ENCODE measurements at places on chromosomes 12 and 14.

DNA sequence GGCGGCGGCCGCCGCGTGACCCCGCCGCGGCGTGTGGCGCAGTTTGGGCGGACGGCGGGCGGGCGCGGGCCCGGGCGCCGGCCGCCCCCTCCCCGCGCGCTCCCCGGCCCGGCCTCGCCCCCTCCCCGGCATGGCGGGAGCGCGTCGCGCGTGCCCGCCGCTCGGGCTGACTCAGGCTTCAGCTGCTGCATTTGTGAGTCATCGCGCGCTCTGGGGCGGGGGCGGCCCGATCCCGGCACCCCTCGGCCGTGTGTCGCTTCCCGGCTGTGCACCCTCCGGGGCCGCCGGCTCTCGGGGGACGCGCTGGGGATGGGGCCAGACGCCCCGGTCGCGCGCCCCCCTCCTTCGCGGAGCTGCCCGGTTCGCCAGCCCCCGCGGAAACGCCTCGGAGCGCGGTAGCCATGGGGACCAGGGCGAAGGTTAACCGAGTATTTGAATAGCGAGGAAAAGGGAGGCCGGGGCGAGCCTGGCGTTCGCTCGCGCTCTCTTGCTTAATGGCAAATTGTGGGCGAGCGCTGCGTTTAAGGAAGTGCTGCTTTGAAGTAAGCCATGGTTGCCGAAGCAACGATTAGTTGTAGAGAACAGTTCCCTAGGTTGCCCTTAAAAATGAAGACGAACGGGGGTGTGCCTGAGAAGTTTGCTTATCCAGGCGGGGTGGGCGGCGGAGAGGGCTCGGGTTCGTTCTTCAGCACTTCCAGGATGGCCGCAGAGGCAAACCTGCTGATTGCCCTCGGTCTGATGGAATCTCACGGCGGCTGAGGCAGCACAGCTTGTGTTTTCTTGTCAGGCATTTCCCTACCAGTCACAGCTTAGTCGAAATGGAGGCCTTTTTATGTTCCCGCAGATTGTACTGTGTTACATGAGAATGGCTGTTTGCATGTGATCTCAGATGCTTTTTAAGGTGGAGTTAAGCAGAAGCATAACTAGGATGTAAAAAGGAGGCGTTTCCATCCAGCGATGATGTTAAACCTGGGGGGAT, 896 bp downstream of the EIF5 start:
- DNase-seq, result peak; percentile 28

GRCh38 chr14:103504991-103505565, 17.6 kb downstream of the CKB start:
- DNase-seq, result no peak

DNA sequence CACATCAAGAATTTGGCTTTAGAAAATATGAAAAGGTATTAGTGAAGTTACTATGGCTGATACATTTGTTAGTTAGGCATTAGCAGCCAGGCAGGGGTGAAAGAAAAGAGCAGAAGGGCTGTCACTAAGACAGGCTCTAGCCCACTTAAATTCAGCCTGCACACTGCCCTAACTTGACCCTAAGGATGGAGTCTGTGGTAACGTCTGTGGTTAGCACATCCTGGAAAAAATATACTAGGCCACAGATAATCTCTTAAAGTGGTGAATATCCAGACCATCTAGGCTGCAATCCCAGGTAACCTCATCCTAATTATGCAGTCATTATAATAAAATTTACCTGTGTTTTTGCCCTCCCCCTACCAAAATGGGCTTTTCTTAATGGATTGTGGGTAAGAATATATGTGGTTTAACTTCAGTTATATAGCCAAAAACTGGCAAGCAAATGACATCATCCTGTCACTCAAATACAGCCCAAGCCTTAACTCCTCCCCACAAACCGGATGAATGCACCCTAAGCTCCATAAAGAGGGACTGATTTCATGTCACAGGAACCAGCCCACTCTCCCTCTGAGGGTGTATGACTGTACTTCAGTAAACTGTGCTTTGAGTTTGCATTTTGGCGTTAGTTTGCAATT, 440.9 kb downstream of the LRFN5 start:
- no peak for DNase-seq

DNA sequence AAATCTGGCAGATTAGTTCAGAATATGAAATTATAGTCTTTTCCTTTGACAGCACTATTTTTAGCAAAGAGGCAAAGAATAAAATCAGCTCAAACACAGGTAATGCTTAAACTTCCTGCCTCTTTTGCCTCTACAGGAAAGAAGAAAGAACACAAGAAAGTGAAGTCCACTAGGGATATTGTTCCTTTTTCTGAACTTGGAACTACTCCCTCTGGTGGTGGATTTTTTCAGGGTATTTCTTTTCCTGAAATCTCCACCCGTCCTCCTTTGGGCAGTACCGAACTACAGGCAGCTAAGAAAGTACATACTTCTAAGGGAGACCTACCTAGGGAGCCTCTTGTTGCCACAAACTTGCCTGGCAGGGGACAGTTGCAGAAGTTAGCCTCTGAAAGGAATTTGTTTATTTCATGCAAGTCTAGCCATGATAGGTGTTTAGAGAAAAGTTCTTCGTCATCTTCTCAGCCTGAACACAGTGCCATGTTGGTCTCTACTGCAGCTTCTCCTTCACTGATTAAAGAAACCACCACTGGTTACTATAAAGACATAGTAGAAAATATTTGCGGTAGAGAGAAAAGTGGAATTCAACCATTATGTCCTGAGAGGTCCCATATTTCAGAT, 17.4 kb downstream of the TMPO start:
- DNase-seq, result no peak

DNA sequence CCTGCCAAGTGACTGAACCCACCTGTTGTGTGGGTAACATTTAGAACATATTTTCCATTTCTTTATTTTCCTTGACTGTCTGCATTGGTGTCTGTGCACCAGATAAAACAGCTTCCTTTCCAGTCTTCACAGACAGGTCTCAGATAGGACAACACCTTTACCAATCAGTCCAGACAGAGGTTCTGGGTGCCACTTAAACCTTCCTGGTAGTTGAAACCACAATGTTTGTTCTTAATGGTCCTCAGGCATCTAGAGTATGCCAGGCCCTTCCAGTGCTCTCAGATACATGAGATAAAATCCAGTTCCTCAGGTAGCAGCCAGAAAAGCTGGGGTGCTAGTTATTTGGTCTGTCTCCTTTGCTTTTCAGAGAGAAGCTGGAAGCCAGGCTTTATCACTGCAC, 7.0 kb upstream of the CLEC2D start:
- DNase-seq, result no peak

DNA sequence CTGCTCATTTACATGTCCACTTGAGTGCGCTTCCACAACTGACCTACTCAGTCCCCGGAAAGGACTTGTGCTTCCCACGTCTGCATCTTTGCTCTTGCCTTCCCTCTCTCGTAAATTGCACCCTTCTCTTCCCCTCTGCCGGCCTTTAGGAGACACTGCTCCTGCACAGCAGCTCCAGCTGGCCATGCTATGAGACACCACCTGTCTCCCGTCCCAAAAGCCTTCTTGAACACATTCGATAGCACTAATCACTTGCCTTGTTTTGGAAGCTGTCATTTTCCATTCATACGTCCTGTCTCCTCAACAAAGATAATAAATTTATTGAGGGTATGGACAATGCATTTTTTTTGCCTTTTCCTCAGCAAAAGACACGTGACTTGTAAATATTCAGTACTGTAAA, 15.7 kb upstream of the KCNA1 start:
- no peak for DNase-seq

DNA sequence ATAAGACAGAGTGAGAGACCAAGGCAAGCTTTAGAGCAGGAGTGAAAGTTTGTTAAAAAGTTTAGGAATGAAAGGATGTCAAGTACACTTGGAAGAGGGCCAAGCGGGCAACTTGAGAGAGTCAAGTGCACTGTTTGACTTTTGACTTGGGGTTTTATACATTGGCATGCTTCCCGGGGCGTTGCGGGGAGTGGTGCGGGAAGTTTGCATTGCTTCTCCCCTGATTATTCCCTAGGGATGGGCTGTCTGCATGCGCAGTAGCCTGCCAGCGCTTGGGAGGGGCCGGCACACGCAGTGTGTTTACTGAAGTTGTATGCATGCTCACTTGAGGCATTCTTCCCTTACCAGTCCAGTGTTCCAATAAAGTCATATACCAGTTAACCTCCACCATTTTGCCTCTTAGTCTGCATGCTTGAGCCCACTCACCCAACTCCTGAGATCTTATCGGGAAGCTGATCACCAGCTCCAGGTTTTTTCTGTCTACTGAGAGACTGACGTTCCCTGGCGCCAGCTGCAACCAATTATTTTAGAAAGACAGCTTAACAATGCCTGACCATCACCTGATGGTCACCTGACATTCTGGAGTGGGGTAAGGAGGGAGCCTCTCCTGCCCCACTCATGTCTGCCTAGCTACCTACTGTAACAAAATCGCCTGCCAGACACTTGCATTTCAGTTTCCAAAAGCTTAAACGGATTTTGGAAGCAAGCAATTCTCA, 53.2 kb downstream of the DACT1 start:
- DNase-seq, result no peak

DNA sequence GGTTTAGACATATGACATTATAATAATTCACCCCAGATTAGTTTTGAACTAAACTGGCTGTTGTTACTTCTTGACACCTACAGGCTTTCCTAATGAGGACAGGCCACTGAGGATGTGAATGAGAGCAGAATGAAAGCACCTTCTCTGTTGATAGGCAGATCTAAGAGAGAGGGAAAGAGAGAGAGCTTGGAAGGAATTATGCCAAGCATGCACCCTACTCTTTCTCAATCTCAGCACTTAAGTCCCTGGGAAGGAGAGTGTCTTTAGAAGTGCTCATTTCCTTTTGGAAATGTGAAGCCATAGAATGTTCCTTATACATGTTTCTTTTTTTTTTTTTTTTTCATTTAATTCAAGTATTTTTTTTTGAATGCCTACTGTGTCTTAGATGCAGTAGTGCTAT, 49.0 kb downstream of the TBC1D15 start:
- no peak for DNase-seq

DNA sequence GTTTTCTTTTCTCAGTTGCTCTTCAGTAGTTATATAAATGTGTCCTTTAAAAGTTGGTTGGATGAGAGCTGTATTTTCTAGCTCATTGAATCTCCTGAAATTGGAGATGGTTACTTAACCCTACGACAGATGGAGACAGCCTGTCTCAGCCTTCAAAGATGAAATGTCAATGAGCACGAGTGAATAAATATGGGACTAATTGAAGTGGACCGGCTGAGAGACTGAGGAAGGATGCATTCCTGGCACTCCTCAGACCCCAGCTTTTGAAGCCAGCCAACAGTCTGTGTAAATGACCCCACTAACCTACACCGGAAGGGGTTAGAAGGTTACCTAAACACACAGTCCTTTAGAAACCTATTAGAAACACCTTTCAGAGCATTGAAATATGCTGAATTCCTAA, 46.6 kb downstream of the PDZRN4 start:
- DNase-seq, result no peak

- no peak for DNase-seq
These were observed 19.1 kb downstream of the CAMKK2 start for GRCh38 chr12:121277374-121277759.

DNA sequence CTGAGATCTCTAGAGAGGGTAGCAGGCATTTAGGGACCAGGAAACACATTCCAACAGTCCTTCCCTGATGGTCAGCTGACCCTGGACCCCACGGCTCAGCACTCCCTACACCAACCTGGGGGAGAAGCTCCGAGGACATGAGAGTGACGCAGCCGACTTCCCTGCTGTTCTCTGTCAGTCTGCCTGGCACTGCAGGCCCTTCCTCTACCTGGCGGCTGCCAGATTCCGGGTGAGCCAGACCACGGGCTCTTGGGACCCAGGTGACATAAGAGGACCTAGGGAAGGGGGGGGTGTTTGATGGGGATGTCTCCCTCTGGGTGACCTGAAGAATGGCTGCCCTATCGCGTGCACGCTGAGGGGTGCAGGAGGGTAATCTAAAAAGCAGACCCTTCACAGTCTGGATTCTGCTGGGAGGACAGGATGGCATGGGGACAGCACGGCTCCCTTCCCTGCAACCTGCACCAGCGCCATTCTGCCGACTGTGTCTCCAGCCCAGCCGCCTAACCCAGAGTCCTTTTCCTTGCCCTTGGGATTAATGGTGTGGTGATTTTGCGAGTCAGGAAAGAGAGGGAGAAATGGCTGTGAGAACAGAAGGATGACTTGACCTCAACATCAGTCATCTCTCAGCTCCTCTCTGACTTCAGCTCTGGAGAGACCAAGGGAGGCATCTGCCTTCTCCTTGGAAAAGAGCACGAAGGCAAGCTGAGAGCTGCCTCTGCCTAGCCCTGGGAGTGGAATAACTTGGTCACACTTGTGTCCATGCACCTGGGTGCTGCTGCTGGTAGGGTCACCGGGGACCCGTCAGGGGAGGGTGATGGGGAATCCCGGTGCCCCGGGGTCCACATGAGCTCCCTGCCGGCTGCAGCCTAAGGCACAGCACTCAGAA, 158.5 kb downstream of the CALM1 start:
- no peak for DNase-seq

GRCh38 chr14:89392181-89392580, 24.9 kb downstream of the FOXN3 start:
- DNase-seq, result no peak

GRCh38 chr12:94057262-94058151, 90.9 kb upstream of the PLXNC1 start:
- DNase-seq, result no peak

DNA sequence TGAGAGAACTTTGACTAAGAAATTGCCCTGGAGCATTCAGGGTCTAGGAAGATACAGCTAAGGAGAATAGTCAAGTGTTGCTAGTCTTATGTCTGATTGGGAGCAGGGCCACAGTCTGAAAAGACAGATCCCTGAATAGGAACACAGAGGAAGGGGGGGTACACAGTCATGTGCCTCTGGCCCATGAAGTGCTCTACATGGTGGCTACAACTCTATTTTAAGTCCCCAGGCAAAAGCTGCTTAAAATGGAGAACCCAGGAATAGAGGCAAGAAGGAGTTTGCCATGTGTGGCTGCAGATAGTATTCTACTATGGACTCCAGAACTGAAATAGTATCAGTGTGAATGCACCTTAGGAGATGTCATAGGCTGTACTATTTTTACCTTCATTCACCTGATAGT, 118.0 kb upstream of the NPAS3 start:
- DNase-seq, result no peak

DNA sequence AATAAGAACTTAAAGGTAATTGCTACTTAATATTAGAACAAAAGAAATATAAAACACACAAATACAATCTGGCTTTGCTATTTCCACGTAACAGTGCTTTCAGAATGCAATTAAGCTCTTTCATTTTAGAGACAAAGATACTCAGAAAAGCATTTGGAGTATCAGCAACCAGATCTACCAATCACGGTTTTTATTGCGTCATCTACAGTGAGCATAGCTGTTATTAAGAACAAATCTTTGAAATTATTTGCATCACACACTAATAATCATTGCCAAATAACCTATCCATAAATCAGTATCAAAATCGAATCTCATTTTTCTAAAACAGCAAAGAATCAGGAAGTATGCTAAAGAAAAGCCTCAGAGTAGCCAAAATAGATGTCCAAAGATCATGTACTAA, 26.9 kb upstream of the GARIN2 start:
- no peak for DNase-seq

Measured in fibroblast of the conjunctiva (primary cell).